Stimulated activated CD8-positive, alpha-beta memory T cell treated with anti-CD3 and anti-CD28 coated beads, Interleukin-2, amount 100 ng/mL, for 1 hour (primary cell): ENCODE measurements at places on chromosomes 4 and X.

DNA sequence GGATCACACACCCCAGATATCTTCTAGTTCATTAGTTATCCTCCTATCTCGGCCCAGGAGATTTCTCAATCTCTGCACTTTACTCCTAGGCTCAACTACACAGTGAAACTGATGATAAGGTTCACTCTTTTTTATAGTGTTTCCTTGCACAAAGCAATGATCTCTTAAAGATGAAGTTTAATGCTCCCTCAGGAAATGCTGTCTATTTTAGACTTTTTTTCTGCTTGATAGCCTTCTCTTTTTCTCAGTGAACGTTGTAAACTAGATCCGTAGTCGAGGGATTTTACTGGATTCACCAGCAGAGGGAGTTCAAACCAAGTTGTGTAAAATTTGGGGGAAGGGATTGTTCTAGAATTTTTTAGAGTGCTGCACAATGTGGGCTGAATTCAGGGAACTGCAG lies 269.6 kb downstream of the GBA3 start:
- DNase-seq: no peak

DNA sequence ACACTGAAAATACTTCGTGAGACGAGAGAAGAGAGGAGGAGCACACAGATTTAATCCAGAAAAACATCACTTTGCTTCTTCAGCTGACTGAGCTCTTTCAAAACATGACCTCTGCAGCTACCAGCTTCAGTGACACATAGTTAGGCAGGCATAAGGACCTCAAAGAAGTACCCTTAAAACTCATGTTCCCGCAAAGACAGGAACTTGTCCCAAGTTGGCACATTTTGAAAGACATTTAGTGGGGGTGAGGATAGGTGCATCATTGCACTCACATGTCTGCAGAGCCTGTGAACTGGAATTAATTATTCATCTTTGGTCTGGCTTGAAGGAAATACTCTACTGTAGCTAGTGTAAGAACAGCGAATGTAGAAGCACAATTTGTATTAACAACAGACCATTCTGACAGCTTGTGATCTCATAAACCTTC lies 221.8 kb downstream of the MGST2 start:
- DNase-seq: no peak

- no peak for DNase-seq
Observed at GRCh38 chr4:7431696-7432530, 2.8 kb downstream of the PSAPL1 start.

DNA sequence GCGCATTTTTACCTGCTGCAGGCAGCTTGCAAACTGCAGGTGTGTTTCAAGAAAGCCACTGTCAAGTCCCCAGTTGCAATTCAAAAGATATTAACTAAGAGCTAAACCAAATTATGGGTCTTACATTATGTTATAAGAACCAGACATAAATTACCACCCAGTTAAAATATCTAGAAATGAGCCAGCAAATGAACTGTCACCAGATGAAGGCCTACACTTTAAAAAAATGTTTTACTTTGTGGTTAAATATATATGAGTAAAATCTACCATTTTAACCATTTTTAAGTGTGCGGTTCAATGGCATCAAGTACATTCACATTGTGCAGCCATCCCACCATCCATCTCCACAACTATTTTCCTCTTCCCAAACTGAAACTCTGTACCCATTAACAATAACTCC lies 32.0 kb upstream of the TMEM131L start:
- DNase-seq: no peak

DNA sequence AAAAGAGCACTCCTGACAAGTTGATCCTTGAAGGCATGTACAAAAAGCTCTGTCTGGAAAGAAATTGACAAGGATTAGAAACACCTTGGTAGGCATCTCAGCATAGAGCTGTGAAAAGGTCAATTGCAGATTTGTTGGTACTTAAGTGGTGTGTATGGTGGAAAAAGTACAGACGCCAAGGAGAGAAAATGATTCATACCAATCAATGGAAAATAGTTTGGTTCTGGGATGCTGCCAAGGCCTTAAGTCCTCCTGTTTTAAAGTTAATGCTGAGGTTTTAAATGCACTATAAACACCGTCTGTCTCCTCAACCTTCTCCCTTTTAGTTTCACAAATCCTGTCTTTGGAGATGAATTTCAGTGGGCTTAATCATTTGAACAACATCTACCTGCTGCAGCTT lies 524.1 kb downstream of the IL15 start:
- DNase-seq: no peak
